Aorta (tissue), 5 donors: ENCODE measurements at places on chromosomes 4 and X. TPM values are rescaled to one million over a fixed set of nuclear protein-coding genes. Genes with fewer than 3 reads are reported as not detected.
A peak's percentile ranks its signal among the peaks of the same experiment; 100 is the strongest.

- no peak for DNase-seq
These were observed 336.1 kb downstream of the GALNTL6 start for GRCh38 chr4:172149329-172149728.

GRCh38 chrX:56794404-56795230, 65.6 kb downstream of the NBDY start:
- DNase-seq, result no peak

DNA sequence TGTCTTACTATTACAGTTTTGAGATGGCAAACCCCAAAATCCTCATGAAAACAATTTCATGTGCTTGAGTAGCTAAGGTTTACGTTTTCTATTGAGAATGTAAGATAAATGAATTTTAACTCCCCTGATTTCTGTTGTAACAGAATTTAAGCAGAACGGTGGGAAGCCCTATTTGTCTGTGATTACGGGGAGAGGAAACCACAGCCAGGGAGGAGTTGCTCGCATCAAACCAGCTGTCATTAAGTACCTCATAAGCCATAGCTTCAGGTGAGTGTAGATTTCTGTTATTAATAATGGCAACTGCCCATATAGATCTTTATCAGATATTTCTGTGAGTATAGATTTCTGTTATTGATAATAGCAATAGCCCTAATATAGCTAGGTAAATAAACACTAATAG, 44.2 kb upstream of the RHOH start:
- no peak for DNase-seq

DNA sequence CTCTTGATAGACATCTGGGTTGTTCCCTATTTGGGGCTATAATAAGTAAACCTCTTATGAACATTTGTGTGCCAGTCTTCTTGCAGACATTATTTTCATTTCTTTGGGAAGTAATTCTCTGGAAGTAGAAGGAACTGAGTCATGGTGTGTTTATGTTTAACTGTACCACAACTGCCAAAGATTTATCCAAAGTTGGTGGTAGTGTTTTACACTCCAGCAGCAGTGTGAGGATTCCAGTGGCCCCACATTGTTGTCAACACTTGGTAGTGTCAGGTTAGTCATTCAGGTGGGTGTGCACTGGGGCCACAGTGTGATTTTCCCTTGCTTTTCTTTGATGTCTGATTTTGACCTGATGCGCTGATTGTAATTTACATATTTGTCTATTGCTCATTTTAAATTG, 5.0 kb upstream of the UVSSA start:
- DNase-seq, result no peak

GRCh38 chr4:129342819-129343408, 247.0 kb downstream of the C4orf33 start:
- DNase-seq, result no peak

DNA sequence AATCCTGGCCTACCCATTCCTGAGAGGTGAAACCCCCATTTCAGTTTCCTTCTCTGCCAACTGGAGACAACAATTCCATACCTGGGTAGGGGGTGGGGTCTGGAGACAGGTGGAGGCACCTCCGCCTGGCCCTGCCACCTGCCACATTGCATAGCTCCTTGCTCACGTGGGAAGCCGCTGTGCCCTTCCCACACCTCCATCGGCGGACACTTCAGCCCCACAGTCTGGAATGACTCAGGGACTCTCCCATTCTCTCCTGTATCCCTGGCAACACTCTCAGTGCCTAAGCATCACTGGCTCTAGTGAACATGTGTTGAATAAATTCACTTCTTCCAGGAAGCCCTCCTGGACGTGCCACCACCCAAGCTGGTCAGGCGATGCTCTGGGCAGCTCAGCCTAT, 21.7 kb downstream of the PPP2R2C start:
- DNase-seq, result peak; percentile 65

GRCh38 chr4:37989398-37990260, 29.4 kb downstream of the PTTG2 start:
- DNase-seq, result no peak

DNA sequence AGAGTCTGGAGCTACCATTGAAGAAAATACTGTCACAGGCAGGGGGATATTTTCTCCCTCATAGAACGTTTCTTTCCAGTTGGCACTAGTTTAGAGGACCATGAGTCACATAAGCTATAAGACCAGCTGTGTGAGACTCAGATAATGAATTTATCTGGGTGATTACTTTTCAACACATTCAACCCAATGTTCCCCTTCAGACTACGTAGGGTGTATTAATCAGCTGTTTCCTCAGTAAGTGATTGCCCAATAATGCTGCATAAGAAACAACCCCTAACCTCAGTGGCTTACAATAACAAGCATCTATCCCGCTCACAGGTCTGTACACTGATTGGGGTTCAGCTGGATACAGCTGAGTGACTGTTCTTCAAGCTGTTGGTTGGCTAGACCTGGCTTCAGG, 38.1 kb downstream of the CBLL2 start:
- DNase-seq, result no peak

DNA sequence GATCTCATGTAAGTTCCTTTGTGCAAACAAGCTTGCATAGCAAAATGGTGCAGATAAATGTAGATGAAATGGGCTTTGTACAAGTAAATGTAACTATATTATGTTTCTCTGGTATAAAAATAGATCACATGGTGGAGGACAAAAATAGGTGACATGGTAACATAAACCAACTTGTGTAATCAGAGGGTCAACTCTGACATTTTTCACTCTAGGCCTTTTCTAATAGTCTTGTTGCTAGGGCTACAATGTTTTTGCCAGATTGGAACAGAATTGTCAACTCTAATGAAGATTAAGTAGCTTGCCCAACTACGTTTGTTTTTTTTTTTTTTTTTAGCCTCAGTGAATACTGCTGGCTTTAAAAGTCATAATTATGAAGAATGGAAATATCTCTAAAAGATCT, 11.5 kb downstream of the MAD2L1 start:
- DNase-seq, result no peak

- no peak for DNase-seq
These were observed 7.2 kb downstream of the PRKG2 start for GRCh38 chr4:81207828-81208227.

DNA sequence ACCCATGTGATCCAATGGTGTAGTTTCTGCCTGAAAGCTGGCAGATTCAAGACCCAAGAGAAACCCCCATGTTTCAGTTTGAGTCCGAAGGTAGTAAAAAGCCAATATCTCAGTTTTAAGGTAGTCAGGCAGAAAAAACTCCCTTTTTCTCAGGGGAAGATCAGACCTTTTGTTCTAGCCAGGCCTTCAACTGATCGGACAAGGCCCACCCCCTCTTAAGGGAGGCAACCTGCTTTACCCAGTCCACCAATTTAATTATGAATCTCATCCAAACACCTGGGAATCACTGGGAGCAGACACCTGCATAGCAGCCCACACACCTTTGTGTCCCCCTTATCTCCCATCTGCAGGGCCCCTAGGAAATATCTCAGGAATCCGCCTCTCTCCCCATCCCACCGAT, 322.0 kb downstream of the STK32B start:
- DNase-seq, result no peak

DNA sequence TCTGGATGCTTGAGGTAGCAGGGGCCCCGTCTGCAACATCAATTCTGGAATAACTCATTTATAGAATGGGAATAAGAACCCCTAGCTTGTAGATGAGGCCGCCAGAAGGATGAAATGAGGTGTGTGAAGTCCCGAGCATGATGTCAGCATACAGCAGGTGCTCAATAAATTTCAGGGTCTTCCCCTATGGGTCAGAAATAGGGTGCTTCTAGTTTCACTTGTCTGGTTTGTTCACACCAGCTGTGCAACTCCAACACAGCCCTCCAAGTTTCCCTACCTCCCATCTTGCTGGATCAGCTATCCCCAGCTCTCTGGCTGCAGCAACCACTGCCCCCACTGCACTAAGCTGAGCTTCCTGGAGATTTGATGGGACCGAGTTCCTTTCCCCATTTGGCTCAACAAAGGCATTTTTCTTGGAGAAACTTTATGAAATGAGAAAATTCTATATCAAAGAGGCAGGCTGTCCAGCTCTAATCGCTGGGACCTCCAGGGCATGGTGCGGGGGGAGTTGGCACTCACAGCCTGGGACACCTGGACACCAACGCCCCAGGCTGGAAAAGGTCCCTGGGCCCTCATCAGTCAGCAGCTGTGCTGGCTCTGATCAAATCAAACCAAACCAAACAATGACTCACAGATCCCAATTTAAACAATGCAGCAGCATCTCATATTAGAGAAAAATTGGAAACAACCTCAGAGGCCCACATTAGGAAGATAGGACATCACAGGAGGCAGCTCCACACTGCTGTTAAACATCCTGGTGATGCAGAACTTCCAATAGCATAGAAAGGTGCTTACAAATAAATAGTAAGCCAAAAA, 13.3 kb downstream of the SLC2A9 start:
- DNase-seq, result no peak

DNA sequence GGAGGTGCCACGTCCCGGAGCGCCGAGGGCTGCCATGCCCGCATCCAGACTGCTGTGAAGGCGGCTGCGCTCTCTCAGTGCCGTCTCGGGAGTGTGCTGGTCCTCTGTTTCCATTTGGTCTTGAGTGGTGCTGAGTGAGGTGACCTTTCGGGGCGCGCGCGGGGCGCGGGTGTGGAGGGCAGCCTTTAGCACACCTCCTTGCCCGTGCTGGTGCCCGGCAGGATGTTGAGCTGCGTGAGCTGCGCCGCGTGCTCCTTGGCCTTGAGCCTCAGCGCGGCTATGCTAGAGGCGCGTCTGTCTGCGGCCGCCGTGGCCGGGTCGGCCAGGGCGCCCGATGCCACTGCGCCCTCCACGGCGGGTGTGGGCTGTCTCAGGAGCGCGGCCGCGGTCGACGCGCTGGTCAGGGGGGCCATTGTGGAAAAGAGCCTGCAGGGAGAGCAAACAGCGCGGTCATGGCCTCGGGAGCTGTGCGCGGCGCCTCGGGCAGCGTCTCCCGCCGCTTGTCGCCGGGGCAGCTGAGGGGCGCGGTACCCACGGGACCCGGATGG, 11.2 kb downstream of the ARX start:
- no peak for DNase-seq

DNA sequence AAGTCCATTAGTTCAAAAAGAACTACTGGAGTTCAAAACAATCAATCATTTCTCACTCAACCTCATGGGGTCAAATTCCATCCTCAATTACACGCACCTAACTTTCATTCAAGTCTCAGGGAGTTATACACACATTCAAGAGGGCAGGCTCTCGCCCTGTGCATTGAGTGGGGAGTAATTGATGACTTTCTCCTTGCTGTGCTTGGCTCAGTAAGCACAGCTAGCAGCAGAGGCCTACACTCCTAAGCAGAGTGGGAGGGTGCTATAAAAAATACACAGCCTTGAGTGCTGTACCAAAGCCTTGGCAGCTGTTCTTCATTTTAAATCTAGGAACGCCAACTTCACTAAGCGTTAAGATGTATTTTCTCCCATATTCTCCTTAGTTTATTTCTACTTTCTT, 958.3 kb upstream of the ADGRL3 start:
- no peak for DNase-seq

DNA sequence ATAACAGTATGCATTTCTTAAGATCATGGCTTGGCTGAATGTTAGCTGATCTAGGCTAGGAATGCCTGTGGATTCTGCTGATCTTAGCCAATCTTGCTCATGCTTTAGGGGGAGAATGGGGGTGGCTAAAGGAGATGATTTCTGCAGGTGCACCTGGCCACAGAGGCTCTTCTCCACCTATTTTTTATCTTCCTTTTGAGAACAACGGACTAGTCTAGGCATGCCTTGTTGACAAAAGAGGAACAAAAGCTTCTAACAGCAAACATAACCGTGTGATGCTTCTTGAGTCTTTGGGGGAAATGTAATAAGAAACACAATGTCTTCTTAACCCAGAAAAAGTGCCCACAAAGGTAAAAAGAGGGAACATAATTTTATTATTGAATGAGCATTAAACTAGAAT, 743.5 kb downstream of the ARAP2 start:
- DNase-seq, result no peak

GRCh38 chr4:27684610-27685011, 824.0 kb downstream of the STIM2 start:
- DNase-seq, result no peak

DNA sequence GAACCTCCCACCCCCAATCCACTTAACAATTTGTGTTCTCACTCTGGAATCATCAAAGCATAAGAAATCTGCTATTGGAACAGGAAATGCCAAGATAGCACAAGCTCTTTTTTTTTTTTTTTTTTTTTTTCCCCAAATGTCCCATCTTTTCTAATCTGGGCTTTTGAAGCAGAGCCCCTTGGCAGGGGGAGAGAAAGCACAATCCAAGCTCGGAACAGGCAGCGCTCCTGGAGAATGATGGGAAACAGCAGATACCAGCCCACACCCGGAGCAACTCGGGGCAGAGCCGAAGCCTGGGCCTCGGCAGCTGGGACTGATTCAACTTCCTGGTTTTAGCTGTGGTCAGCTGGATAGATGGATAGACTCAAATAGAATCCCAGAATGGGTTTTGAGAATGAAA, 235.1 kb downstream of the QDPR start:
- DNase-seq, result peak; percentile 67

- DNase-seq, result no peak
These were observed 16.8 kb downstream of the REPS2 start for GRCh38 chrX:16963216-16963615.

DNA sequence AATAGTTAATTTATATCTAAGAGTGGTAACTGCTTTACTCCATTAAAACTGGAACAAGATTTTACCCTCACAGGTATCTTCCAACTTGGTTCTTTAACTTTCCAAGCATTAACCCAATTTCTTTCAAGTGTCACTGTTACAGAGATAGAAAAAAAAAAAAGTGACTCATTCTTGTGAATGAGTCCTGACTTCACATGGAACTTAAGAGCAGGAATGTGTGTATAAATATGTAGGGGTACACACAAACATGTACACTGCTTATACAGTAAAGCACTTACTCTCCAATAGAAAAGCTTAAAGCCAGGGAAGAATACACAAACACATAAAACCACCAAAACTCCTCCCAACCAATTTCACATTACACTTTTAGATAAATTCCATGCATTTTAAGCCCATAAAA, 38.8 kb downstream of the TAPT1 start:
- DNase-seq, result no peak

- peak; percentile 86 for DNase-seq
These were observed 769 bp downstream of the TCEAL1 start for GRCh38 chrX:103629318-103630170.

- no peak for DNase-seq
These were observed 49.5 kb upstream of the LNX1 start for GRCh38 chr4:53640576-53641453.

DNA sequence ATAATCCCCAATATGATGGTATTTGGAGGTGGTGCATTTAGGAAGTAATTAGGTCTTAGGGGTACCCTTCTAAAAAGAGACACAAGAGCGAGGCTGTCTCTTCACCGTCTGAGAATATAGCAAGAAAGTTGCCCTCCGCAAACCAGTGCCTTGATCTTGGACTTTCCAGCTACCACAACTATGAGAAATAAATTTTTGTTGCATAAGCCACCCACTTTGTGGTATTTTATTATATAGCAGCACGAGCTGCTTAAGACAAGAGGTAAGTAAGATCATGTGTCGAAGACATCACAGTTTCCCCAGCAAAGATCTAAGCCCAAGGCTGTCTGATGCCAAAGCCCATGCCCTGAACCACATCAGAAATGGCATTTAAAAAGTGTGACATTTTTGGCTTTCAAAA, 9.6 kb upstream of the EXOSC9 start:
- no peak for DNase-seq

The NUDT11 gene
- 2.1 TPM for total RNA-seq

The STOX2 gene
- total RNA-seq, result 10.9 TPM

The KDR gene
- 18.8 TPM for total RNA-seq

The FBXL5 gene
- total RNA-seq, result 81.1 TPM

The INTU gene
- total RNA-seq, result 13.6 TPM
